MCF 10A (cell line): ENCODE measurements at places on chromosomes 1 and 21.

DNA sequence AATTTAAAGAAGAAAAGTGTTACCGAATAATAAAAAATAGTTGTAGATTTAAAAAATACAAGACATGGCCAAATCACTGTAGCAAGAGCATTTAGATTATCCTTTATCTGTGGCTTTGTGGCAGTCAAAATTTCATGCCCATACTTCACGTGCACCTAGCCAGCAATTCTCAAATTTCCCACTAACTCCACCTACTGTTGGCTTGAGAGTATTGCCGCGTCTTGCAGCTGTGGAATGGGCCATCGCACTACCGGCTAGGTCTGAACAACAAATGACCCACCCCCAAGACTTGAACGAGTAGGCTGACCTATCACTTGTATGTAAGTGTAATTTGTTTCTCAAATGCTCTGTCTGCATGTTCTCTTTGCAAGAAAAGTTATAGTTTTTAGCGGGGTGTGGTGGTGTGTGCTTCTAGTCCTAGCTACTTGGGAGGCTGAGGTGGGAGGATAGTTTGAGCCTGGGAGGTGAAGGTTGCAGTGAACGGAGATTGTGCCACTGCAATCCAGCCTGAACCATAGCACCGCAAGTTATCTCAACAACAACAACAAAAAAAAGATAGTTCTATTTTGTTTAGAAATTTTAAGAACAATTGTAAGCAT lies 4.1 kb downstream of the KRTAP13-4 start:
- peak; percentile 67 for DNase-seq

DNA sequence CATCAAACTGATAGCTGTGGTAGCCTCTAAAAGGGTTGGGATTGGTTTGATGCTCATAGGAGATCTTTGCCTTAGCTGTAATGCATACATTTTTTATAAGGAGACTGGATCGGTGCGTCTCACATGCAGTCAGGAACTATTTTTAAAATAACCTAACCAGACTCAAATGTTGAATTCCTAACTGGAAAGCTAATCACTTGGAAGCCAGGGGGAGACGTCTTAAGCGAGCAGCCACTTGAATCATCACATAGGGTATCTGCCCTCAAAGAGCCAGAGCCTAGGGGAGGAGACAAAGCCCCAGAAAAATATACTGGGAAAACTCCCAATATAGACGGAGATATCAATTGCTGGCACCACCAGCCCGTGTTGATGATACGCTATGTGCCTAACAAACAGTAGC lies 61.7 kb upstream of the PUM1 start:
- DNase-seq = no peak

GRCh38 chr1:208510192-208510952 lies 266.2 kb upstream of the PLXNA2 start:
- peak; percentile 96 for DNase-seq

DNA sequence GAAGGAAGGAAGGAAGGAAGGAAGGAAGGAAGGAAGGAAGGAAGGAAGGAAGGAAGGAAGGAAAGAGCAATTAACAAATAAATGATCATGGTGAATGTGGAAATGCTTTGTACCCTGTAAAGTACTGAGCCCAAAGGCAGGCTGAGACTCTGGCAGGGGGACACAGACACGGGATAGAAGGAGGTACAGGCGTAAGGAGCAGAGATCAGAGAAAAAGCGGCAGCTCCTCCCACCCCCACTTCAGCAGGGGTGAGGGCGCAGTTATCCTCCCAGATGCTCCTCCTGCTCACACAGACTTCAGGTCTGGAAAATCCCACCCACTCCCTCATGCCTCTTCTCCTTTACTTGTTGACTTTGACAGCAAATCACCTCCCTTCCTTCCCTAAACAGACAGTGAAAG lies 464.5 kb downstream of the MATN1 start:
- no peak for DNase-seq

- DNase-seq = peak; percentile 85
Measured at GRCh38 chr1:155989242-155990004, 11.1 kb upstream of the ARHGEF2 start.
